ENCODE measurements at places on chromosomes 11 and 22.

DNA sequence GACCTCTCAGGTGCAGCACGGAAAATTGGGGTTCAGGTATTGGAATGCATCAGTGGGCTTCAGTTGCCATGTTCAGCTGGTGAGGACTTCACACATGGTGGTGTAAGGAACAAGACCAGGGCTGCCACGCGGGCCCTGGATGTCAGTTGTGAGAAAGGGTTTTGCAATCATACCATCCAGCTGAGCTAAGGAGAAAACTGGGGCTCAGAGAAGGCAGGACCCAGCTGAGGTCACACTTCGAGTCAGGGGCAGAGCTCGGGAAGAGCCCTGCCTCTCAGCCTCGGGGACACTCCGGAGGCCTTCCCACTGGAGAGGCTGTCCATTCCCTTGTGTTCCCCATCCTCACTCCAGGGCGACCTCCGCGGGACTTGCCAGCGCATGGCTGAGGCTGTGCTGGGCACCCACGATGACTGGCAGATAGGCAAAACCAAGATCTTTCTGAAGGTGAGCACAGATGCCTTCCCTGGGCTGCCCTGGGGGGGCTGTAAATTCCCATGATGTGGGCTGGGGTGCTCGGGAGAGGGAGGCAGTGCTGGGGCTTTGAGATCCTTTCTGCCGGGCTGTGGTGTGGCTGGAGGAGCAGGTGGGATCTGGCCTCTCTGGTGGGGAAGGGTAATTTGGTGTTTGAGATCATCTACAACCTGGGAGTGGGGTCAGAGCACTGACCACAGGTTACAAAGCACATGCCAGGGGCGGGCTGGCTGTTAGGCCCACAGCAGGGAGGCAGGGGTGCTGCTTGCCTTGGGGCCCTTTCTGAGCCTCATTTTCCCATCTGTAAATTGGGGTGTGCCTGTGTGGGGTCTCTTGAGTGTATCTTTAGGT lies 47.2 kb downstream of the MYO7A start:
- no peak for DNase-seq

GRCh38 chr11:66073669-66074068 lies 3.6 kb downstream of the PACS1 start:
- DNase-seq, result no peak

DNA sequence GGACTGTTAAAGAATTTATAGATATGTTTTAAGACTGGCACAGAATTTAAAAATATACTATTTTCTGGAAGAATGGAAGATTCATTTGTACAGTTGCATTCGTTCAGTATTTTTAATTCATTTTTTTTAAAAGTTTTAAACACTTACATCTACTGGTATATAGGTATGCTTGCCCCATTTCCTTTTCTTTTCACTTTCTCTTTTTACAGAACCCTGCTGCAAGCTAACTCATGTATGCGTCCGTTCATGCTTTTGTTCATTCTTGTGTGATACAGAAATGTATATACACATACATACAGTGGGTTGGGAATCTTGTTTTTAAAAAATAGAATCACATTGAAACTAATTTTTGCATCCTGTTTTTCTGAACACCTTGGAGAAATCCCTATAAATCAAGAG lies 31.0 kb downstream of the PACS1 start:
- no peak for DNase-seq

DNA sequence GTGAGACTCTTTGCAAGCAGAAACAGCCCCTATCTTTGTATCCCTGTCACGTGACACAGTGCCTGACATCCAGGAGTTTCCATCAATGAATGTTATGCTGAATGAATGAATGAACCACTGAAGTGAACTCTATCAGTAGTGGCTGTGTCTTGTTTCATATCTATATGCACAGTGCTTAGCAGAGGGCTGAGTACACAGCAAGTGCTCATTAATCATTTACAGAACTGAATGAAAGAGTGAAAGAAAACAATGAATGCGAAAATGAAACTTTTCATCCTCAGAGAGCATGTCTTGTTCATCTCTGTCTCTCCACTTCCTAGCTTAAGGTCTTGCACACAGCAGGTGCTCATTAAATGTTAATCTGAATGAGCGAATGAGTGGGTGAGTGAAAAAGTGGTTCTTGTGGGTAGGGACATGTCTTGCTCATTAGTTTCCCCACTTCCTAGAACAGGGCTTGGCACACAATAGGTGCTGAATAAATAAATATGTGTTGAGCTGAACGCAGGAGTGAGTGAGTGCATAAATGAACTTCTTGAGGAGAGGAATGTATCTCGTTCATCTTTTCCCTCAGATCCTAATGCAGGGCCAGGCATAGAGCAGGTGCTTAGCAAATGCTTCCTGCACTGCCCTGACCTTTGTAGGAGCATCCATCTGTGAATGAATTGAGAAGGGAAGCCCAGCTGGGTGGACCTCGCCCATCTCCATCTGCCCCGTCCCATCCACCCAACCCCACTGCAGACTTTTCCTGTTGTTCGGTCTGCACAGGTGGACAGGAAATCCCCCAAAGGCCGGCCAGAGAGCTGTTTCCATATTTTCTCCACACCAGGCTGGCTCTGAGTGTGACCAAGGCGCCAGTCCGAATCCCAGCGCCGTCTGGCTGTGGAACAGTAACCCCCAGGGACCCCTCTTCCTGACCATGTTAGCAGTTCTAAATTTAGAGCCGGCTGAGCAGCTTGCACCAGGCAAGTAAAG lies 113.4 kb upstream of the CRYBB3 start:
- DNase-seq, result no peak

DNA sequence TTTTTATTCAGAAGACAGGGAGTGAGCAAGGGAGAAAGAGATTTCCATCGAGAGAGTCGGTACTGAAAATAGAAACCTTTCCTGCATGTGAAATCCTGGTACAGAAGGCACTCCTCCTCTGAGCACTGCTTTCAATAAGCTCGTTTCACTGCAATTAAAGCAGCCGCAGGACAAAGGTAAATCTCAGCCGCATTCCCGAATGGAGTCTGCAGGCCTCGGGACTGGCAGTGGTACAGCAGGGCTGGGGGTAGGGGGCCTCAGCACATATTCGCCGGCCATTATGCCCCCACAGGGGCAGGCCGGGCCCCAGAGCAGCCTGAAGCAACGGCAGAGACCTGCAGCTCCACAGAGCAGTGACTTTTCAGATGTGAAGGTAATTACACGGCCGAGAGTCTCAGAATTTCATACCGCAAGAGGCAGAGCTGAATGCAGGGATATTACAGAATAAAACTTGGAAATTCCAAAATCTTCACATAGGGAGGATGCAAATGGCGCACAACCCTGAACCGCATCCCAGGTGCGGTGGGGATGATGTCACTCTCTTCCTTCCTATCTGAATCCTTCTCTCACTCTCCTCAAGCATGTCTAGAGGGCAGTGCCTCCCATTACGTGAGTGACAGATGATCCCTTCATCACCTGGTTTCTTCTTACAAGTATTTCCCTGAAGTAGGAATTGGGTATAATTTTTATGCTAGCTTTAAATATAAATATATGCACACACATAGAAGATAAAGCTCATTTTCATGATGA lies 622.1 kb downstream of the OPCML start:
- no peak for DNase-seq

GRCh38 chr11:75571625-75572024 lies 9.6 kb downstream of the SERPINH1 start:
- DNase-seq, result no peak

GRCh38 chr11:70183483-70184176 lies 19.5 kb upstream of the FADD start:
- DNase-seq, result no peak
